ENCODE measurements at places on chromosomes 2 and 18.

DNA sequence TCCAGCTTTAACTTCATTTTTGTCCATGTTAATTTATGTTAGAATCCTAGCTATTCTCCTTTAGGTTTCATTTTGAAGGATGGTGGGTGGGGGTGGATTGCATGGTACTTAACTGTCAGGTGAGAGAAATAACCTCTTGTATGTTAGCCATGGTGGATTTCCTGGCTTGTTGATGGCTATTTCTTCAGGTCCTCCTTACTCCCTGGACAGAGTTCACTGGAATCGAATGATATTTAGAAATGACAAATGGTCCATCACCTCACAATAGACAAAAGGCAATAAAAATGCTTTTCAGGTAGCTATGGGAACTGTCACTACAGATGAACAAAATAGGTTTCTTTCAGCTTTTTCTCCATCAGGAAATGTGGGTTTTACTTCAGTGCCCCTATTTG lies 91.7 kb downstream of the EML6 start:
- no peak for DNase-seq

DNA sequence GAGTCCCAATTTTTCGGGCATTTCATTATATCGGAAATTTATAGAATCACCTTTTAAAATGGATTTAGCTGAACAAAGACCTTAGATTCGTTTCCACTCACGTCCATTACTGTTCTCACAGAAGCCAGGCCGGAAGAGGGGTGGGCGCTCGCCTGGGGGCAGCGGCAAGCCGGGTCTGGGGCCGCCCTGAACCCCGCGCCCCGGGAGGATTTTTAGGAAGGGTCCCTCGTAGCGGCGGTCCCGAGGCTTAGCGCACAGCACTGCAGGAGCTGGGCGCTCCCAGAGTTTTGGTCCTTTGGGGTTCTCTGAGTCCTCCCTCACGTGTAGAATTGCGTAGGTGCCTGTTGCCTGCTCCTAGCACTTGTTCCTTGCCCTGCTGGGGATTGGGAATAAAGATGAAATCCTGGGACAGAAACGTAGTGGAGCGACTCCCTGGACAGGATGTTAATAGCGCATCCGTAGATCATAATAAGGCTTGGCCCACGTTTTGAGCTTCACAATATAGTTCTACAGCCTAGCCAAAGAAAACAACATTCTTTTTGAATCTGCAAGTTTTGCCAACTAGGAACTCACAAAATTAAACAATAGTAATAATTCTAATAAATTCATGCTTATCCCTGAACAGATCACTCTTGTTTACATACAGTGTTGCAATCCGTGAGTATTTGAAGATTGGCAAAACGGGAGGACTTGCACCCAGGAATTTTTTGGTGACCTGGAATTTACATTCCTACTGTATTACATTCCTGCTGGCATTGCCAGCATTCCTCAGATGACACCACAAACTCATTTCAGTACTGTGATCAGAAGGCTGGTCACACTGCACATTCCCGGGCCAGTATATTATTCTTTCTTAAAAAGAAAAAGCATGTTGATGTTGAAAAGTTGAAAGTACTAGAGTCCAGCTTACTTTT lies 875 bp downstream of the C18orf63 start:
- DNase-seq = no peak

DNA sequence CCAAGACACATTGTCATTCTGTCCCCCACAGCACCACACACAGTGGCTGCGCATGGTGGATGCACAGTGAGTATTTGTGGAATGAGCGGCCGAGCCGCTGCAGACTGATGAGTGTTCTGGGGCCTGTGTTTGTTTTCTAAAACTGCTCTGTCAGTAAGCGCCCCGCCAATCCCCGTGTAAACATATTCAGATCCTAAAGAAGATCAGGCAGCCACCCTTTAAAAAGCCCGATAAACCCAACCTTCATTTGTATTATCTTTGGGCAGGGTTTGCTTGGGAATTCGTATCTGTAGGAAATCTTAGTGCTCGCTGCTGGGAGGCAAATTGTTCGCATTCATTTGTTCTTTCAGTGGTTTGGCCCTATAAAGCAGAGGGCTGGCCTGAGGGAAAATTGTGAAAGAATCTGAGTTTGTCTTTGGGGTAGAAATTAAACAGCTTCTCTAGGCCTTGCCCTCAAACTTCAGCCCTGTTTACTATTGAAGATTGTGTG lies 68.6 kb downstream of the TGOLN2 start:
- no peak for DNase-seq

- no peak for DNase-seq
These were observed 430 bp upstream of the CHMP1B start for GRCh38 chr18:11850821-11851145.

GRCh38 chr2:241103176-241103595 lies 1.1 kb upstream of the MTERF4 start:
- no peak for DNase-seq

- no peak for DNase-seq
These were observed 12.9 kb downstream of the ARPC2 start for GRCh38 chr2:218229851-218230250.

- DNase-seq = no peak
These were observed 2.6 kb upstream of the FZD5 start for GRCh38 chr2:207772081-207772843.

- no peak for DNase-seq
These were observed 56.5 kb downstream of the NBEAL1 start for GRCh38 chr2:203071148-203071547.

GRCh38 chr2:47592381-47592780 lies 189.4 kb downstream of the MSH2 start:
- no peak for DNase-seq

- DNase-seq = no peak
These were observed 30.7 kb upstream of the MALL start for GRCh38 chr2:110146183-110146944.

GRCh38 chr2:111022633-111023032 lies 98.1 kb upstream of the BCL2L11 start:
- DNase-seq = no peak

- no peak for DNase-seq
These were observed 14.1 kb downstream of the SLC4A3 start for GRCh38 chr2:219641390-219642068.

- no peak for DNase-seq
These were observed 566.4 kb upstream of the ID2 start for GRCh38 chr2:8115456-8115855.

DNA sequence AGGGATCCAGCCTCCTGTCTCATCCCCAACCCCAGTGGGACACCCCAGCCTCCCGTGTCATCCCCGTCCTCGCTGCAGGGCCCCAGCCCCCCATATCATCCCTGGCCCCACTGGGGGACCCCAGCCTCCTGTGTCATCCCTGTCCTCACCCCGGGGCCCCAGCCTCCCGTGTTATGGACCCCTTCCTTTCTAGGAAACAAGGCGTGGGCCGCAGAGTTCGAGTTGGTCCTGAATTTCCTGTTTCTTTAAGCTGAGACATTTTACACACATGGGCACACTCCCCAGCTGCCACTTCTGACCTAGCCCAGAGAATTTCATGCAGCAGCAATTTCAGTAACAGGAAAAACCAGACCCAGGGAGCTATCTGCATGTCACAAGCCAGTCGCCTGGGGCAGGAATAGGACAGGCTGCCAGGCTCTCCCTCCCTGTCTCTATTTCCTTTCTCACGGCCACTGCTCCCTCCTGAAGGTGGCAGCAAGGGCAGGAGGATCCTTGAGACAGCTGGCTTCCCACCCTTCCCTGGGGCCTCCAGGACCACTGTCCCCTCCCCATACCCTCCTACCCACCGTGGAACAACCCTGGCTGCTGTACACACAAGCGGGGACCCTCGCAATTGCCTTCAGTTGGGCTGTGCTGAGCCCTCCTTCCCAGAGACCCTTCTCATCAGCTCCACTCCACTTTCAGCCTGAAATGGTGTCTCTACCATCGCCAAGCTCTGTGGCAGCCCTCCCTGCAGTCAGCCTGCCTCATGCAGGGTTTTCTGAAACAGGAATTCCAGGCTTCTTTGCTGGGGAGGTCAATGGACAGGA lies 141.9 kb upstream of the ID2 start:
- DNase-seq = no peak

GRCh38 chr2:113910967-113911678 lies 21.2 kb downstream of the ACTR3 start:
- no peak for DNase-seq

DNA sequence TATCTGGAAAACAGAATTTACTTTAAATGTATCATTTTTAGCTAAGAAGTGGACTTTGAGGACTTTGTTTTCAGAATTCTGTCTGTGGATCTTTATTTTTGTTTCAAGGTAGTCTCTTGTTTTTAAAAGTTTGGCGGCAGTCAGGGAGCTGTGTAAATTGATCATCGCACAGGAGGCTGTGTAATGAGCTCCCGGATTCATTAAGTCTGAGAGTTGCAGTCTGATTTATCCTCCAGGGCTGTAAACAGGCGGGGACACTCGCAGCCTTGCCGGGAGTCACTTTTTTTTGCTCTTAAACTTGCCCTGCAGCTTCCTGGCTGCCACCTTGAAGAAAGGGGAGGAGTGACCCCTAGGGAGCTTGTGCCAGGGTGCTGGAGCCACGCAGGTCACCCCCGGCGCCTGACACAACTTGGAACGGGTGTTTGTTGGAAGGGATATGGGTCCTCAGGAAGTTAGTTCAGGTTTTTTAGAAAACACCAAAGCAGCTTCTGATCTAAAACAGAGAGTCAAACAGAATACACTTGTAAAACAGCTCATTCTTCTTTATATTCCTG lies 76.2 kb downstream of the DCDC2C start:
- no peak for DNase-seq

GRCh38 chr2:151067658-151068369 lies 193.8 kb downstream of the RBM43 start:
- no peak for DNase-seq

DNA sequence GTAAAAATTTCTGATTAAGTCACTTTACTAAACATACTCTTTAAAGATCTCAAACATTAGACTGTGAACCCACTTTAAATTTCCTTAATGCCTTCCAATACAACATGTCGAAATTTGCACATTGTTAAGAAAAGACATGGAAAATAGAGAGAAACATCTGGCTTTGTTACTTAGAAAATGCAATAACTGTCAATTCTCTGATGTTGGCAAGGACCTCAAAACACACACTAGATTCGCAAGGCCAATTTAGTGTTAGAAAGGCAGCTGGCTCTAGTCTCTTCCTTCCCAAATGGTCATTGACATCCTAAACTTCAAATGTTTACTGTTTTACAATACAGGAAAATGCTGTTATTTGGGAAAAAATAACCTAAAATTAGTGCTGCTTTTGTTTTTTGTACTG lies 110.6 kb downstream of the UPP2 start:
- no peak for DNase-seq

DNA sequence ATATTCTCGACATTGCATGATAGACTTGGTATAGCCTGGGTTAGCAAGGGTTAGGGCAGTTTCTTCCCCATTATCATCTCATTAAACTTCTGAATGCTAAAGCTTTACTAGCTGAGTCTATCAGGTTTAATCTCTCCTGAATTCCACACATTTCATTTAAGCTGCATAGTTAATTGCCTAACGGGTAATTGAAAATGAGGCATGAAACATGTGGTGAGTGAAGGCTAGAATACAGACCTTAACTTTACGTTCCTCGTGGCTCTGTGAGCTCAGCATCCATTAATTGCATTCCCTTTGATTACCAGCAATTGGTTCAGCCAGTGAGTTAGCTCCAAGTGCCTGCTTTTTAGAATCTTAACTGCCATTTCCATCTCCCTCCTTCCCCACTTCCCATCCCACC lies 126.5 kb upstream of the MEX3C start:
- no peak for DNase-seq

- DNase-seq = no peak
These were observed 82.8 kb downstream of the NCK2 start for GRCh38 chr2:105827351-105828096.

DNA sequence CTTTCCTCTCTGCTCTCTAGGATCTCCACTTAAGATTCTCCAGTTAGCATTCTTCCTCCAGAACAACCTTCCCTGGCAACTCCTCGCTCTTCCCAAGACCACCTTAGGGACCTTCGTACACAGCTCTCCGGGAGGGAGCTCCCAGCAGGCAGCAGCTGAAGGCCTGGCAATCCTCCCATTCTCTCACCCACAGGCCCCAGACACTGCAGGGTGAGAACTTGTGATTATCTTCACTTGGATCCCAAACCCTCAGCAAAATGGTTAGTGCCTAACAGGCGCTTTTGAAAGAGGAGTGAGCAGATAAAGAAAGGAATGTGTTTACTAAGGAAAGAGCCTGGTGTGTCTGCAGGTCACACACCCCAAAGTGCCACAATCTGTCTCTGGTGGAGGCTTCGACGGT lies 83.8 kb upstream of the SNTG2 start:
- no peak for DNase-seq

DNA sequence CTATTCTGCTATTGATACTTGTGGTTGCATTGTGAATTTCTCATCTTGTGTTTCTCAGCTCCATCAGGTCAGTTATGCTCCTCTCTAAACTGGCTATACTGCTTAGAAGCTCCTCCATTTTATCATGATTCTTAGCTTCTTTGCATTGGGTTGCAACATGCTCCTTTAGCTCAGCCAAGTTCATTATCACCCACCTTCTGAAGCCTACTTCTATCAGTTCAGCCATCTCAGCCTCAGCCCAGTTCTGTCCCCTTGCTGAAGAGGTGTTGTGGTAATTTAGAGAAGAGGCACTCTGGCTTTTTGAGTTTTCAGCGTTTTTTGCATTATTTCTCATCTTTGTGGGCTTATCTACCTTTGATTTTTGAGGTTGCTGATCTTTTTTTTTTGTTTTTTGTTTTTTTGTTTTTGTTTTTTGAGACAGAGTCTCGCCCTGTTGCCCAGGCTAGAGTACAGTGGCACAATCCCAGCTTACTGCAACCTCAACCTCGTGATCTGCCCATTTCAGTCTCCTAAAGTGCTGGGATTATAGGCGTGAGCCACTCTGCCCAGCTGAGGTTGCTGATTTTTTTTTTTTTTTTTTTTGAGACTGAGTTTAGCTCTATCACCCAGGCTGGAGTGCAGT lies 36.0 kb downstream of the ANKRD12 start:
- no peak for DNase-seq

- DNase-seq = no peak
These were observed 164.2 kb downstream of the C1D start for GRCh38 chr2:67898595-67898994.

DNA sequence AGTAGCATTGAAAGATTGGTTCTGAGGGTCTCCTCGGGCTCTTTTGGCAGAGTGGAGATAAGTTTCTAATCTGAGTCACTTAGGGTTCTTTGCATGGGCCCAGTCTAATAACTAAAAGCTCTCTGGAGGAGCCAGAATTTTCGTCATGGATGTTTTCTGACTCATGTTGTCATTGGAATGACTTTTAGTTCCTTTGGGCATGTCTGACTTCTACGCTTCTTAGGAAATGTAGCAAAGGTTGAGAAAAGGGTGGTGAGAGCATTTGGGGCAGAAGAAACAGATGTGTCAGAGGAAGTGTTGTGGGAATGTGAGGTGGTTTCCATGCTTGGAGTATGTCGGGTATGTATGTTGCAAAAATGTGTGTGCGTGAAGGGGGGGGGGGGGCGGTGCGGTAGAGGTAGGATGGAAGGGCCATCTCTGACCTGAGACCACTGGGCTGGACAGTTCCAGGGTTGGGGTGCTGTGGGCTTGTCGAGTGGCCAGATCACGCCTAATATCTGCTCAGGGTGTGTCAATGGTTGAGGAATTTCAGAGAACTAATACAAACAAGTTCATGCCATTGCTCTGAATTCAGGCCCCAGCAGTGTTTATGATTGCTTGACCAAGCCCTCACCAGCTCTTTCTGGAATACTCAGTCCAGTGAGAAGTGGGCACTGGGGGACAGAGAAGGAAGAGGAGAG lies 26.9 kb downstream of the KLHL29 start:
- DNase-seq = no peak

- DNase-seq = no peak
These were observed 215.1 kb downstream of the LDLRAD4 start for GRCh38 chr18:13433685-13434084.

- DNase-seq = no peak
These were observed 71.7 kb upstream of the MYO3B start for GRCh38 chr2:170106102-170106840.

Data from stimulated activated CD8-positive, alpha-beta memory T cell treated with anti-CD3 and anti-CD28 coated beads, Interleukin-7, amount 100 ng/mL, for 4 hours (primary cell).